CD8-positive, alpha-beta memory T cell (primary cell): ENCODE measurements at places on chromosomes 16 and 17. TPM values are rescaled to one million over a fixed set of nuclear protein-coding genes. Genes with fewer than 3 reads are reported as not detected.

DNA sequence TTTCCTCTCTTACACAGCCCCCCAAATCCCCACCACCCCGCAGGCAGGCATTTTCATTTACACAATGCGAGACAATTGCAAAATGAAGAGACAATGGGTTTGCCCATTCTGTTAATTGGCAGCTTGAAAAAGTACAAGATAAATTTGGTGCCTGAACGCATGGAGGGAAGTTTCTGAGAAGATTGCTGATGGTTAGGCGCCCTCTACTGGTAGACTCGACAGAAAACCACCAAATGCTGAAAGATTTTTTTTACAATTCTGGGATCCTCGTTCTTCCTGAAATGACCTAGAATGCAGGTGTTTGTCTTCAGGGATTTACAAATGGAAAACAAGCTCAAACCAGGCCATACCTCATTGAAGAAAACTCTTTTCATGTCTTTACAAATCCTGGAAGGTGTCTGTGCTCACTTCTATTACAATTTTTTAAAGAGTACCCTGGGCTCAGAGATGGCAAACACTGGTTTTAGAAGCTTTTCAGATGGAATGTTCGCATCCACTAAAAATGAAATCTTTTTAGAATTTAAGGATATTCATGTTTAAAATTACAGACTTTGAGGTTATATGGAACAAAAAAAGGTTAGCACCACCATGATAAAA is 338.5 kb downstream of the PMP22 start:
- DNase-seq: peak; percentile 30

DNA sequence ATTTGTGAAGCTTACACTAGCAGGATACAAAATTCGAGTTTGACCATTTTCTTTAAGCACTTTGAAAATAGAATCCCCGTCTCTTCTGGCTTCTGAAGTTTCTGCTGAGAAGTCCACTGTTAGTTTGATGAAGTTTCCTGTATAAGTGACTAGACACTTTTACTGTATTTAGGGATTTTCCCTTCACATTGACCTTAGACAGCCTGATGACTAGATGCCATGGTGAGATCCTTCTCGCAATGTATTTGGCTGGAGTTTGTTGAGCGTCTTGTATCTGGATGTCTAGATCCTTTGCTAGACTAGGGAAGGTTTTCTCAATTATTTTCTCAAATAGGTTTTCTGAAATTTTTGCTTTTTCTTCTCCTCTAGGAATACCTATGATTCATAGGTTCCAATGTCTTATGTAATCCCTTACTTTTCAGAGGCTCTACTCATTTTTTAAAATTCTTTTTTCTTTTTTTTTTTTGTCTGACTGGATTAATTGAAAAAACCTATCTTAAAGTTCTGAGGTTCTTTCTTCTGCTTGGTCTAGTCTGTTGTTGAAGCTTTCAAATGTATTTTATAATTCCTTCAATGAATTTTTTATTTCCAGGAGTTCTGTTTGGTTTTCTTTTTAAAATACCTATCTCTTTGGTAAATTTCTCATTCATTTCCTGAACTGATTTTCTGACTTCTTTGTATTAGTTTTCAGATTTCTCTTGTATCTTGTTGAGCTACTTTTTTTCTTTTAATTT is 63.7 kb upstream of the ABCC11 start:
- no peak for DNase-seq

DNA sequence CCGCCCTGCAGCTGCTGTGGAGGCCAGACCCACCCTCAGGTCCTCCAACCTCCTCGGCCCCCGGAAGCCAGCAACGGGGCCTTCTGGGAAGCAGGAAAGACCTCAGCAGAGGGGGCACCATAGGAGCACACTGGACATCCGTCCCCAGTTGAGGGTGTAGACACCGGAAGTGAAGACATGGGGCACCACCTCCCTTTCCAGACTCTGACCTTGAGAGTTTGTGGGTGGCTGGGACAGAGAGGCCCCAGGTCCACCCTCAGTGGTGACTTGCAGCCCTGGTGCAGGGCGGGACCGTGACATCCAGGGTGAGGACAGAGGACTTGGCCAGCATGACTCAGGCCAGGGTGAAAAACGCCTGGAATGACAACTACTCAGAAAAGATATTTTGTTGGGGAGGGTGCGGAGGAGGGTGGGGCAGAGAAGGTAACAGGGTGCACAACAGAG is 19.9 kb downstream of the CEP295NL start:
- no peak for DNase-seq

Gene SDR42E2
- 0.11 TPM for total RNA-seq

DNA sequence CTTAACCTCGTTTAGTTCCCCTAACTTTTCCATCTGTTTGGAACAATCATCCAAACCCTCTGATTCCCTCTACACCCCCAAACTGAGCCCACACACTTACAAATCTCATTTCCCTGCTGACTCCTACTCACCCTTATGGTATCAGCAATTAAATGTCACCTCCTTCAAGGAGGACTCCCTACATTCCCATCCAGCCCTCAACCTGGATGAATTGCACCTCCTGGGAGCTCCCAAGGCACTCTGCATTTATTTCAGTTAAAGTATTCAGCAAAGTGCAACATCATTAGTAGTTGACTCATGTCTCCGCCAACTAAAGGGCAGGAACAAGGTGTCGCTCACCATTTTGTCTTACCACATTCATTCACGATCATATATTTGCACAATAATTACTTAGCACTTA is 353.5 kb downstream of the TMEM114 start:
- DNase-seq: no peak

DNA sequence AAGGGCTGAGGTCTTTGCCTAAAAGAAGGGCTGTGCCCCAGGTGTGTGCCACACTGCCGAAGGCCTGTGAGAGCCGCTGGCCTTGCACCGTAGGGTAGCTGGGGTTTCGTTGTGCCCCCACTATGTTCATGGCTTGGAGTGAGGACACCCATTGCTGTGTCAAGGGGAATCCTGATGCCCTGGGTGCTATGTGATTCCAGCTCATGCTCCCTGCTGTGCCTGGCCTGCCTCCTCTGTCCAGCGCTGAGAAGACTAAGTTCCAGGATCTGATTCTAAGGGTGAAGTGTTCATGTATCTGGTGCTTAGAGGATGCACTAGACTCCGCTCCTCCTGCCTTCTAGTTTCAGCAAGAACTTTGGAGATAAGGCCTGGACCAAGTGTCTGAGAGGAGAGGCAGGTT is 47.4 kb downstream of the SREBF1 start:
- DNase-seq: no peak

GRCh38 chr17:16583781-16584180 is 14.8 kb upstream of the ZNF287 start:
- no peak for DNase-seq

DNA sequence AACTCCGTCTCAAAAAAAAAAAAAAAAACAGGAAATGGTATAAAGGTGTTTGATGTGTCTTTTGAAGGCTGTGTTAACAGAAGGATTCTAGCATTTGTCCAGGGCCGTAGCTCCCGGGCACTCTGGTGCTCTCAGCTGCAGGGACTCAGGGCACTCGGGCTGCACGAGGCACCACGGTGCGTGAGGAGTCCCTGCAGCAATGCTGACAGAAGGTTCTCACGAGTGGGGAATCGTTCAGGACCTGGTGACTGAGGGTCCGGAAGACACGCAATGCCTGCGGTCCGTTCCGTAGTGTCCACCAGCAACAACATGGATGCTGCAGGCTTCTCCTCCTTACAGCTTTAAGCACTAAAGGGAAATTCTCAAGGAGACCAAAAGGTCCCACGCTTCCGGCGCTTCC is 12.6 kb upstream of the FAAP100 start:
- no peak for DNase-seq

DNA sequence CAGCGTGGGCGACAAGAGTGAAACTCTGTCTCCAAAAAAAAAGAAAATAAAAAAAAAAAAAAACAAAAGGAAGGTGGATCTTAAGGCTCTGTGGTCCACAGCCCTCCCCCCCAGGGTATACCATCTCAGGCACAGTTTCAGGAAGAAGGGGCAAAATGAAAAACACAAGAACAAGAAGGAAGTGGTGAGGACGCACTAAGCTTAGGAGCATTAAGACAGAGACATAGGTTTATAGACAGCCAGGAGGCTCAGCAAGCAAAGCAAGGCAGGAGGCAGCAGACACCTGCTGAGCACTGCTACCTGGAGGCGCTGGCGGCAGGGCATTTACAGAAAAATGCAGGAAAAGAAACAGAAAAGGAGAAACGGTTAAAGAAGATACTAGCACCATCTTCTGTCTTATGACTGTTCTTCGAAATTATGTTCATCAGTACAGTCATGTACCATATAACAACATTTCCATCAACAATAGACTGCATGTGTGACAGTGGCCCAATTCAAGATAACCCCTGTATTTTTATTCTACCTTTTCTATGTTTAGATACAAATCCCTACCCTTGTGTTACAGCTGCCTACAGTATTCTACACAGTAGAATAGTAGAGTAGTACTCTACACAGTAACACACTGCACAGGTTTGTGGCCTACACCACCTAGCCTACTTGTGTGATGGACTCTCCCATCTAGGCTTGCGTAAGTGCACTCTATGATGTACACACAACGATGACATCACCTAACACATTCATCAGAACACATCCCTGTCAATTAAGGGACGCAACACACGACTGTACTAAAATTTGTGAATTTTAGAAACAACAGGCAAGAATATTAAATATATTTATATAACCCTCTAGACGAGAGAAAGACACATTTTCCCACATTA is 62.5 kb downstream of the XPO6 start:
- peak; percentile 21 for DNase-seq

Gene MT4
- total RNA-seq: not detected

DNA sequence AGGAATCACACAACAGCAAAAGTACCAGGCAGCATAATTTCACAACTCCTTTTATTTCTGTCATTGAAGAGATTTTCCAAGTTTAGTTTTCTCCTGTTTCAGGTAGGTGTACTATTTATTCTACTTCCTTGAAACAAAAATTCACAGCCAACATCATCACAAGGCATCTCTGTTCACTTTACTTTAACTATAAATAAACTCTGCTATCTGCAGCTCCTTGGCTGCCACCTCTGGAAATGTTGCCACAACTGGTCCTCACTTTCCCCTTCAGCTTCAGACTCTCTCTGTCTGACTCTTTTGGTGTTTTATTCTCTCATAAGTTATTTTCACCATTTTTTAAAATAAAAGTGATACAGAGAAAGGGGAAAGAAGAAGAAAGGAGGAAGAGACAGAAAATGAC is 27.9 kb upstream of the KIF2B start:
- no peak for DNase-seq

DNA sequence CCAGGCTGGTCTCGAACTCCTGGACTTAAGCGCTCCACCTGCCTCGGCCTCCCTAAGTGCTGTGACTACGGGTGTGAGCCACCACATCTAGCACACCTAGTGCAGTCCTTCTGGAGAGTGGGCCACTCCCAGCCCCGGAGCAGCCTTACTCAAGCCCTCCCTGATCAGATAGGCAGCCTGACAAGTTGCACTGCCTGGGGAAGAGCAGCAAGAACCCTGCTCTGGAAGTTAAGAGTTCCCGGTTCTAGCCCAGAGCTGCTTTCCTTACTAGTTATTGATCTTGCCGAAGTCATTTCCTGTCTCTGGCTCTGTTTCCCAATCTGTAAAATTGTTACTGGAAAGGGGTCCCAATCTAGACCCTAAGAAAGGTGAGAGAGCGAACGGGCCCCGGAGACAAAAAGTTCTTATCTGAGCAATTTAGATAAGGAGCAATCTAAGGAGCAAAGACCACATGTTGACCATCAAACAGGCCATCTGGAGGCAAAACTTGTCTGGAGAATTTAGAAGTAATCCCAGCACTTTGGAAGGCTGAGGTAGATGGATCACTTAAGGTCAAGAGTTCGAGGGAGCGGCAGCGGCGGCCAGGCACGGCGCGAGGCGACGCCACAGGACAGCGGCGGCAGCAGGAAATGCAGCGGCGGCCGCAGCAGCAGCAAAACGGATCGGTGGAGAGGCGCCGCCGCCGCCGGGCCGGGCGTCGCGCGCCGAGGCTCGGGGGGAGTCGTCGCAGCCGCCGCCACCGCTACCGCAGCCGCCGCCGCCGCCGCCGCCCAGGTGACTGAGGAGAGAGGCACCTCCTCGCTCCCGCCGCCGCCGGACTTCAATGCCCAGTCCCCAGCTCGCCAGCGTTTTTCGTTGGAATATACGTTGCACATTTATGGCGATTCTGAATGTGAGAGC is 4.3 kb upstream of the NAGLU start:
- peak; percentile 54 for DNase-seq

- DNase-seq: no peak
These were observed 2.2 kb downstream of the GJC1 start for GRCh38 chr17:44827863-44828262.

- DNase-seq: no peak
These were observed 21.4 kb upstream of the SPACA3 start for GRCh38 chr17:32970281-32970680.

DNA sequence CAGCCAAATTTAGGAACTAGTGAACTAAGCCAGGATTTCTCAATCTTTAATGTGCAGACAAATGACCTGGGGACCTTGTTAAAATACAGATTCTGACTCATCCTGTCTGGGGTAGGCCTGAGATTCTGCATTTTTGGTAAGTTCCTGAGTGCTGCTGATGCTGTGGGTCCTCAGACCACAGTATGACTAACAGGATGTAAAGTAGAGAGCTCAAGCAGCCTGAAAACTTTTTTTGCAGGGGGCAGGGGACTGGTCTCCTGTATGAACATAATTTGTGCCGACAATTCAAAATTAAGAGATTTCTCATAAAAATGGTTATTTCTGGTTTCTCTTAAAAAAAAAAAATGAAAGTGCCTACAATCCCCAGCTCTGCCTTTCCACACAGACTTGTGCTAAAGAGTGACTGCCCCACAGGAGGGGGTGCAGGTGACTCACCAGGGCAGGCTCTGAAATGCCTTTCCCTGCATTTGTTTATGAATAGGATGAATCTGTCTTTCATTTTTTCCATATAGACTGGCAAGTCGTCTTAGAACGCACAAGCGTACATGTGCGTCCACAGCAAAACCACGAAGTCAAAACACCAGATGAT is 271.5 kb downstream of the PHKB start:
- DNase-seq: no peak

GRCh38 chr17:47895347-47895855 is 635 bp upstream of the SP2 start:
- DNase-seq: no peak

- no peak for DNase-seq
These were observed 51.2 kb downstream of the SNX29 start for GRCh38 chr16:12027558-12028287.
